ENCODE measurements at places on chromosomes 11 and 22.

DNA sequence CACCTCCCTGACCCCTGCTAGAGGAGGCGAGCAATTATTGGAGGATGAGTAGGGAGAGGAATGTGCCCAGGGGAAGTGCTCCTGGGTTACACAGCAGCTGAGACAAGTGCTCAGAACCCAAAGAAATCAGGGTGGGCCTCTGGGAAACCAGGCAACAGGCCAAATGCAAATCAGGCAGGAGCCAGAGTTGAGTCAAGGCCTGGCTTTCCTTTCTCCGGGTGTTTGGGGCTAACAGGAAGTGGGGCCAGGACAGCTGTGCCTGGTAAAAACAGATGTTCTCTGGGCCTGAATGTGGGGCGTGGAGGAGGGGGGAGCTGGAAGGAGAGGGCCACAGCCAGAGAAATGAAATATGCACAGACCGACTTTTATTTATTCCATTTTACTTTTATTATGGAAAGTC is 22.0 kb downstream of the MFNG start:
- DNase-seq, result no peak

- peak; percentile 24 for DNase-seq
Observed at GRCh38 chr11:76512851-76513653, 68.2 kb downstream of the EMSY start.

DNA sequence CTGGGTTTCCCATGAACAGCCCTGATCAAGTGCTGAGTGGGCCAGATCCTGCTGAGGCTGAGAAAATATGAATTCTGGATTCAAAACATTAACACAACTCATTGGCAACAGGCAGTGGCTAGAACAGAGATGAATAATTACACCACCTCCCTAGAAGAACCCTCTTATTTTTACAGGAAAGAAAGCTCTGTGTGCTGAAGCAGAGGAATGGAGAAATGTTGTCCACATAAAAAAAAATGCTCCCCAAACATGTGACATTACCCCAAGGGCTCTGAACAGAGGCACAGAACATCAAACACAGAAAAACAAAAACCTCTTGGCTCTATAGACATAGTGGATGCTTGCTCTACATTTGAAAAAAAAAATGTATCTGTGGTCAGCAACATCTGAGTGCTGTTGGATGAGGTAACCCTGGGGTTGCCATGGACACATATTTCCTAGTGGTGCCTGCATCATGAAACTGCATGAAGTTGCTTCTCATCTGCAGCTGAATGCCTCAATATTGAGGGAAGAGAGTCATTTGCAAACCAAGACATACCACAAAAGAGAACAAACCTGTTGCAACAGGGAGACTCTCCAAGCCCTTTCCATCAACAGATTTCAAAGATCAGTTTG is 98.8 kb downstream of the SNX19 start:
- DNase-seq, result peak; percentile 64

DNA sequence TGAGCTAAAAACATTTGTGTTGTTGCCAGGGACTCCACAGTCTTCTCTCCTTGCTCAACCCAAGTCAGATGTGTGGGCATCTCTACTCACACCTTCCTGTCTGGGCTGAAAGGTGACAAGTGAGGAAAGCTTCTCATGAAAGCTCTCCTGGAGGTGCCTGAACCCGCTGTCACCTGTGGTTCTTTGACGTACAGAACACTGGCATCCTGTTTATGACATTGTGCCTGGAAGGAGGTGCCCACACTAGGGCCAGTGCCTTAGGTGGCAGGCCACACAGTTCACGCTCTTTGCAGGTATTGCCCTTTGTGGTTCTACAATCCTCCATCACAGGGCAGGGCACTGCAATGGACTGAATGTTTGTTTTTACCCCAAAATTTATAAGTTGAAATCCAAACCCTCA is 108.5 kb downstream of the CD44 start:
- no peak for DNase-seq

DNA sequence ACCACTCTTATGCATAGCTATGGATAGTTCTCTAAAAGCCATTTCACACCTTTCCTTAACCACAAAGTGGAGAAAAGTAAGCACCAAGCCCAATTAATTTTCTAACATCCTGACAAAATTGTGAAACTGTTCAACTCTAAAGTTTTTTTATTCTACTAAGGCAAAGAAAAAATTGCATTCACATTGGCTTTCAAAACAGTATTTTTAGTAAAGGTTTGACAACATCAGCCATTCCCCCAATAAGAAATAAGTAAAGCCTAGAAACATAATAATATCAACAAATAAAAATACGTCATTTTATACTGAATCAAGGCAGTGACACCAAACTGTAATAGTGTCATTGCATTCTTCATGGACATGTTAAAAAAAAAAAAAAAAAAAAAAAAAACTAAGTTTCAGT is 11.1 kb downstream of the FAM168A start:
- no peak for DNase-seq

- DNase-seq, result no peak
Observed at GRCh38 chr11:97956904-97957303, 1063.8 kb upstream of the CNTN5 start.

- no peak for DNase-seq
Observed at GRCh38 chr22:19062943-19063308, 59.3 kb downstream of the DGCR2 start.

All from AG20443 (cell line).